NCI-H1048 (cell line): ENCODE measurements at places on chromosomes 13 and 19.

- DNase-seq, result no peak
Observed at GRCh38 chr13:48646791-48647190, 6.9 kb upstream of the CYSLTR2 start.

GRCh38 chr13:111469916-111470506 lies 149.6 kb downstream of the TEX29 start:
- no peak for DNase-seq

GRCh38 chr13:62251734-62252133 lies 836.1 kb upstream of the PCDH20 start:
- DNase-seq, result no peak

DNA sequence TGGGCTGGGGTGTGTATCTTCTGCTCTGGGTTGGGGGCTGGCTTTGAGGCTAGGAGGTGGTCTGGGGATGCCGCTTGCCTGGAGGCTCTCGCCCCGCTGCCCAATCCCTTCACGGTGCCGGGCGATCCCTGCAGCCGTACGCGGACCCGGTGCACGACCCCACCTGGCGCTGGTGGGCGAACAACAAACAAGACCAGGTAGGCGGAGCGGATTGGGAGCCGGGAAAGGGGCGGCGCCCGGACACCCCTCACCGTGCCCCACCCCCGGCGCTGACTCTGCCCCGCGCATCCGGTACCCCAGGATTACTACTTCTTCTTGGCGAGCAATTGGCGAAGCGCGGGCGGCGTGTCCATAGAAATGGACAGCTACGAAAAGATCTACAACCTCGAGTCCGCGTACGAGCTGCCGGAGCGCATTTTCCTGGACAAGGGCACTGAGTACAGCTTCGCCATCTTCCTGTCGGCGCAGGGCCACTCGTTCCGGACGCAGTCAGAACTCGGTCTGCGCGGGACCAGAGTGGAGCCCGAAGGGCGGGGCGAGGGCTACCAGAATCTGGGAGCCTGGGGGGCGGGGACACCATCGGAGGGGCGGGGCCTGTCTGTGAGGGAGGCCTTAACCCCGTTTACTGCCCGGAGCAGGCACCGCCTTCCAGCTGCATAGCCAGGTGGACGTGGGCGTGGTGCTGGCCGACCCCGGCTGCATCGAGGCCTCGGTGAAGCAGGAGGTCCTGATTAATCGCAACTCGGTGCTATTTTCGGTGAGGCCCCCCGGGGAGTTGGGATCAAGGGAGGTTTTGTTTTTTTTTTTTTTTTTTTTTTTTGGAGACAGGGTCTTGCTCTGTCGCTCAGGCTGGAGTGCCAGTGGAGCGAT lies 12.1 kb upstream of the PSMD8 start:
- peak; percentile 65 for DNase-seq

GRCh38 chr19:12757544-12758274 lies 6.1 kb downstream of the BEST2 start:
- DNase-seq, result no peak

DNA sequence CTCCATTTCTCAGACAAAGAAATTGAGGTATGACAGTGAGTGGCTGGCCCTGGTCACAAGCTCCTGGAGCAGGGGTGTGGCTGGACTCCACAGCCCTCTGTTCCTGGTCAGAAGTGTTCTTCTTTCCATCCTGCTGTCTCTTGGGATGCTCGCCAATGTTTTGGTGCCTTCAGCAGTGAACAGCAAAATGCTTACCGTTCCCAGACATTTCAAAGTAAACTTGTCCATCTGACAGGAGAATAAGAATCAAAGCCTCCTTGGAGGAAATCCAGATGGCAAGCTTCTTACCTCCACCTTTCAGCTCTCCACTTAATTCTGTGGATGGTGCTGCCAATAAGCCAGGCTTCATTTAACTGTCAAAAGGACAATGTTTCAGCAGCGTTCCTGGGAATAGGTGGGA lies 954.1 kb downstream of the UQCRFS1 start:
- DNase-seq, result no peak

DNA sequence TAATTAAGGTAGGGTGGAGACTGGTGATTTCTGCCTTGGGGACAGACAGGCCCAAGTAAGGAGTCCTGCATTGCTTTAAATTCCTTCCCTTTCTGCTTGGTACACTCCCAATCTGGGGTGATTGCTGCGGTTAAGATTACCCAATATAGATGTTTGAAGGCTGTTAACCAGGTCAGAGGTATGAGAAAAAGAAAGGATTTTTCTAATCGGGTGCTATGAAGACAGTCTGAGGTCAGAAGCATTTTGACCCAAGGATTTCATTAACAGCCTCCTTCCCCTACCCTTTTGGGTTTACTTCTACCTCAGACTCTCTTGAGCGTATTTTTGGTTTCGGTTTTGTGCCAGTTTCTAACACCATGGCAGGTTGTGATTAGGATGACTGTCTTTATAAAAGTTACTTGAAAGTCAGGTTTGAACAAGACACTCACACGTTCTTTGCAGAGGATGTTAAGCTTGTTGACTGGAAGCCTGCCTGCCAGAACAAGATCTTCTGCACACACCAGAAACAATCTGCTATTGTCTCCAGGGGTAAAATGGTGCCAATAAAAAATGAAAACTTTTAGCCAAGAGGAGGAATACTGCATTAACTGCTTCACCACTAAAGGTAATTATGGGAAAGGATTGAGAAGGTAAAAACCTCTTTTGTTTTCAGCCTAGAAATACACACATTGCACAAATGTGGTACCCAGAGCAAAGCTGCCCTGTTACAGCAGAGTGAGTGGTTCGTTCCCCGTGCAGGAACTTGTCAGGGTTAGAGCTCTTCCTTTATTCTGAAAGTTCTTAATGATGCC lies 108.8 kb downstream of the NDFIP2 start:
- no peak for DNase-seq

DNA sequence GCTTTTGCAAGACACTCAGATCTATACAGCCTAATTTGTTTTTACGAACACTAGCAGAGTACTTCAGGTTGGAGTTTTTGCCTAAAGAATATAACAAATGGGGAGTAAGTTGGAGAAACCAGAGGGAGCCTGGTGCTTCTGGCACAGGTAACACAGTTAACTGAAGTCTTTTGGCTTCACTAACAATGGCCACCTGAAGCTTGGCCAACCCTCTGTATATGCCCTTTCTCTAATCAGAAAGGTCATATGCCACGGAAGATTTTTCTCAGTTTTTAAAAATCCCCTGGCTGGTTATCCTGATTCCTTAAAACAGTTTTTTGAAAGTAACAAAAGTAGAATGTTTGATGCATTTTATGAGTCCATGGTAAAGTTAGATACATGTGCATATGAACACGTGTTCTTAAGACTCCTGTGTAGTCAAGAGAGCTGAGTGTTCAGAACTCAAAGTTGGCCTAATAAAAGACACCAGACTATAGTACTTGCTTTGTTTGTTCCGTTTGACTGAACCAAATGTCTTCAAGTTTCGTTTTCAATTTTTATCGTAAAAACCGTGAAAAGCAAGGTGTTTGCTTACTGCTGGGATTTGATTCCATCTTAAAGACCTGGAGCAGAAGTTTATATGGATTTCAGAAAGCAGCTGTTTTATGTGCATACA lies 137.5 kb downstream of the KCNRG start:
- no peak for DNase-seq

- no peak for DNase-seq
Observed at GRCh38 chr19:13104360-13104847, 1.7 kb upstream of the LYL1 start.

GRCh38 chr19:2926341-2927031 lies 18.3 kb downstream of the ZNF77 start:
- DNase-seq, result no peak

DNA sequence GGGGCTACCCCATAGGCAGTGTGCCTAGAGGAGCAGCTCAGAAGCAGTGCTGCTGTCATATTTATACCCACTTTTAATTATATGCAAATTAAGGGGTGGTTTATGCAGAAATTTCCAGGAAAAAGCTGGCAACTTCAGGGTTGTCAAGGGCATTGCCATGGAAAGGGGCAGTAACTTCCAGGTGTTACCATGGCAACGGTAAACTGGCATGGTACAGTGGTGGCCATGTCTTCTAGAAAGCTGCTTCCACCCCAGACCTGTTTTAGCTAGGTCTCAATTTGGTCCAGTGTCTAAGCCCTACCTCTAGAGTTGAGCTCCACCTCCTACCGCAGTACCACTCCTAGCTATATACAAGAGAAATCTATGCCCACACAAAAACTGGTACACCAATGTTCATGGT lies 11.3 kb downstream of the PNMA8A start:
- DNase-seq, result no peak

- DNase-seq, result no peak
Observed at GRCh38 chr19:41707871-41708371, 505 bp upstream of the CEACAM5 start.

DNA sequence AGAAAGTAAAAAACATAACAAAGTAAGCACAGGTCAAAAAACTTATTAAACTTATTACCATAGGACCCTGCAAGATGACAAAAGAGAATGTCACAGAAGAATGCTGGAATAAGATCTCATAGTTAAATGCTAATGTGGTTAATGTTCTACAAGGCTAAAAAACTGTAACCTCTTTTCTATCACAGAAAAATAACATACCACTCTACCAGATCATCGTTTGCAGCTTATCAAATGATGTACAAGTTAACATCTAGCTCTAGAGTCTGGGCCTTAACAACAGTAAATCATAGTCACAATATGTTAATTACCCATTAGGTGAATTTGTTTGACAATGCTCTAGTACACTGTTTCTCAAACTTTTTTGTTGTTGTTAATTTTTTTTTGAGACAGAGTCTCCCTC lies 53.0 kb downstream of the NUFIP1 start:
- DNase-seq, result no peak

GRCh38 chr13:44758630-44759383 lies 182.7 kb upstream of the TSC22D1 start:
- no peak for DNase-seq

DNA sequence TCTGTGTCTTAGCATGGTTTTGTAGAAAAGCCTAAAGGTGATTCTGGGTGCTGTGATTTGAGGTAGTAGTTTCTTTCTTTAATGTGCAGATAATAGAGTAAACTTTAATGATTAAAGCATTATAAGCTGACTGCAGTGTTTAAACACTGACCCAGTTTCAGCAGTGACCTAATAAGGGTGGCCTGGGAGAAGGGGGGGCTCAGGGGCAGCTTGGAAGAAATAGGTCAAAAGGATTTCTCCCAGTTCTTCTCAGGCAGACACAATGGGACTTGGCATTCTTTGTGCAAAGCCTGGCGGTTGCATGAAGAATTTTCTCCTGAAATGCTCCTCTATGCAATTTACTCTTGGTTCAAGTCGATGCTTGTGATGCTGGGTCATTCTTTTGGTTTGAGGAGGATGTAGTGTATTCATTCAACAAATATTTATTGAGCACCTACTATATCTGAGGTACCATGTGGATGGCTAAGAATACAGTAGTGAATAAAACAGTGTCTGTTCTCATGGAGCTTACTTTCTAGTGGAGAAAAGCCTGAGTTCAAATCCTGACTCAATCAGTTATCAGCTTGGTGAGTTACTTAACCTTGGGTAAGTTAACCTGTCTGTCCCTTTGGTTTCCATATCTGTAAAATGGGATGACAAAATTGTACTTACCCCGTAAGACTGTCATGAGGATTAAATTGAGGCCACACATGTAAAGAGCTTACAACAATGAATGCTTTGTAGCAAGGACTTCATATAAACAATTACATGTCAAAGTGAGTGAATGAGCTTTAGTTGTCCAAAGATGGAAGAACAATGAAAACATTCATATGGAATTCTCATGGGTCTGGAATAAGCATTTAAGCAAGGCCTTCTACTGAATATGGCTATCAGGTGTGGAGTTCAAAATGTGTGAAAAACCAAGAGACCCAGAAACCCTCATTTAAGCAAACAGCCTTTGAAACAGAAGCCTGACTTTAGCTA lies 210.2 kb downstream of the KCNRG start:
- DNase-seq, result no peak

- DNase-seq, result no peak
Observed at GRCh38 chr13:64160479-64160878, 2744.8 kb upstream of the PCDH20 start.

GRCh38 chr13:38954844-38955243 lies 35.8 kb downstream of the STOML3 start:
- no peak for DNase-seq

DNA sequence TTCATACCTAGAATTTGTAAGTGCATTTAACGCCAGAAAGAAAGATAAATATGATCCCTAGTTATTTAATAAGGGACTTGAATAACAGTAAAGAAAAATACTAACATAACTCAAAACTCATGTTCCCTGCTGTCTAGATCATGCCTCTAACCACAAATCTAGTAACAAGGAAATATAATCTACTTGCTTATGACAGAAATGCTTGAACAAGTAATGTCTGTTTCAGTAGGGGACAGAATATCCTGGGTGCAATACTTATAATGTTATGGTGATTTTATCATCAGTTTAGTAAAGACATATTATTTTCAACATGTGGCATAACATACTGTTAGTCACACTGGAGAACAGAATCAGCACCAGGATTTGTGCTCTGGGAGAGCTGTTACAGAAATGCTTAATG lies 861.9 kb upstream of the SLITRK1 start:
- DNase-seq, result no peak

DNA sequence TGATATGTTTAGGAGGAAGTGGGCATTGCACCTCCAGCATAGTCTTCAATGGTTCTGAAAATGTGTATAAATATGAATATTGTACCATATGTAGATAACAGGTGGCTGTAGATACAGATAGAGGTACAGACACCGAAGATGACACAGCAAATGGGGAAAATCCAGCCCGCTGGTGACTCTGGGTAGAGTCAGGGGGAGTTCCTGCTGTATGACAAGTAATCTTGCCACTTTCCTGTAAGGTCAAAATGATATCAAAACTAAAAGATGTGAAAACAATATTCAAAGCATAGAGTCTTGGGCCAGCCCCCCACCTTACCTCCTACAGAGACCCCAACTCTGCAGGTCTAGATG lies 17.8 kb downstream of the C2CD4C start:
- no peak for DNase-seq

DNA sequence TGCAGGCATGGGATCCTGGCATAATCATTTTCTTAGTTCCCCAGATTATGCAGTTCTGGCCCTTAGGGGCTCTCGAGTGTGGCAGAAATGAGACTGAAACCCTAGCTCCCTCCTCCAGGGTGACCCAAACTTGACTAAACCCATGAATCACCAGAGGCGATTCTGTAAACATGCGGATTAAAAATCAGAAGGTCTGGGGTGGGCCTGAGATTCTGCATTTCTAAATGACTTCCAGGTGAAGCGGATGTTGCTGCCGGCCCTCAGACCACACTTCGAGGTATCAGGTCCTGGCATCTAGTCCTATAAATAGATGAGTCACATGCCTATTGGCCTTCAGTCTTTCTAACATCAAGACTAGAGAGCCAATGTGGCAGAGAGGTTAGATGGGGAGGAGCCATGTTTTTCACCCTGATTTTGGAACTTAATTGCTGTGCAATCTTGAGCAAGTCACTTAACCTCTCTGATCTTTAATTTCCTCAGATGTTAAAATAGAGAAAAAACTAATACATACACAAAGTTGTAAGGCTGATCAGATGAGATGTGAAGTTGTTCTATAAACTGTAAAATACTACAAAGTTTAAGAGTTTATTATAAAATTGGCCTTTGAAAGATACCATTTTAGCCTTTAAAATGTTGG lies 431.2 kb downstream of the FOXO1 start:
- DNase-seq, result no peak

- peak; percentile 16 for DNase-seq
Observed at GRCh38 chr19:13597640-13598039, 91.4 kb upstream of the CACNA1A start.

- DNase-seq, result no peak
Observed at GRCh38 chr19:41941410-41942202, 13.4 kb upstream of the ERFL start.

- no peak for DNase-seq
Observed at GRCh38 chr13:43977911-43978310, 98.2 kb downstream of the LACC1 start.

GRCh38 chr19:39401549-39402345 lies 4.9 kb upstream of the ZFP36 start:
- no peak for DNase-seq
